Stimulated activated naive CD4-positive, alpha-beta T cell (primary cell): ENCODE measurements at places on chromosomes 12 and 14.

DNA sequence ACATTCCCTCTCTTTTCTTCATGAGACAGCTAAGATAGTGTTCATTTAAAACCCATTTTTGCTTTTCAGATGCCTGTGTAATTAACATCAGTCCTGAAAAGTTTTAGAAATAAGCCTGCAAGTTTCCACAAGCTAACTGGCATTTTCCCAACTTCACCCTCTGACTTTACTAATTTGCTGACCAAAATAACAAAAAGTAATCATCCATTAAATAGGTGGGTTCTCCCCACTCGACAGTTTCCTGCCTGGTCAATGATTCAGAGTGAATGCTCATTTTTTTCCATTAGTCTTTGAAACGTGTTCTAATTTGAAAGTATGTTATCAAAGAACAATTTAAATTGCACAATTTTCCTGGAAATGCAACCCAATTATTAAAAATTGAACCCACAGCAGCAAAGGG, 23.6 kb downstream of the NELL2 start:
- no peak for DNase-seq

DNA sequence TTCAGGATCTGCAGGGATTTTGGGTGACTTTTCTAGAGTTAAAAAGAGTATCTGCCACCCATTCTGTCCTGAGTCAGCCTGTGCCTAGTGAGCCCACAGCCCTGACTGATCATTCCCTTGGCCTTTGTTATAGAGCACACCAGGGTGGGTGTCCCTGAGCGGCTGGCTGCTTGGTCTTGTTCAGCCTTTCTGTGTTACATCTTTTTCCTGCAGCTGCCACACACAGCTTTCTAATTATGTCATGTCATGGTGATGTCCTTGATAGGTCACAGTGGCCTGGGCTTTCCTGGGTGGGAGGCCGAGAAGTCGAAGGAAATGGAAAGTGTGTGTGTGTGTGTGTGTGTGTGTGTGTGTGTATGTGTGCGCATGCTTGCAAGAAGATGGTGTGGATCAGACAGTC, 293.2 kb upstream of the CRY1 start:
- DNase-seq, result no peak

DNA sequence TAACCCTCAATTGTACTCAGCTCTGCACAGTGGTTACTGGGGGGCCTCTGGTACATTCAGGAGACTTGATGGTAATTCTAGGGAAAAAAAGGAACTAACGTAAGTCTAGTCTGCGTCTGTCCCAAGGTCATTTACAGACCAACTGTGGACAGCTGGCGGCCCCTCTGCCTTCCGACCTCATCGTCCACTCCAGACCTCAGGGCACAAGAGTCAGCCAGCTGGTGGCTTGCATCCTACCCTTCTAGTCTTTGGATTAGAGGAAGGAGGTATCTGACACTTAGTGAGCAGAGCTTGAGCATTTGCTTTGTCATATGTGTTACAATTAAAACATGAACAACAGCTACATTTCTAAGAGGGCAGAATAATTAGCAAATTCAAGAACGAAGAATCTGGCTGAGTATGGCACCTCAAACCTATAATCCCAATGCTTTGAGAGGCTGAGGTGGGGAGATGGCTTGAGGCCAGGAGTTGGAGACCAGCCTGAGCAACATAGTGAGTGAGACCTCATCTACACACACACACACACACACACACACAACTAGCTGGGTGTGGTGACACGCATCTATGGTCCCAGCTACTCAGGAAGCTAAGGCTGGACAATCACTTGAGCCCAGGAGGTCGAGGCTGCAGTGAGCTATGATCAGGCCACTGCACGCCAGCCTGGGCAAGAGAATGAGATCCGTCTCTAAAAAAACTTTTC, 36.5 kb downstream of the SSH1 start:
- no peak for DNase-seq

GRCh38 chr12:52079576-52080402, at the start of gene SMIM41:
Gene SMIM41, plus strand, starts transcription at chr12:52079704. Its CDS starts 76 bp downstream, at chr12:52079780.
- no peak for DNase-seq

DNA sequence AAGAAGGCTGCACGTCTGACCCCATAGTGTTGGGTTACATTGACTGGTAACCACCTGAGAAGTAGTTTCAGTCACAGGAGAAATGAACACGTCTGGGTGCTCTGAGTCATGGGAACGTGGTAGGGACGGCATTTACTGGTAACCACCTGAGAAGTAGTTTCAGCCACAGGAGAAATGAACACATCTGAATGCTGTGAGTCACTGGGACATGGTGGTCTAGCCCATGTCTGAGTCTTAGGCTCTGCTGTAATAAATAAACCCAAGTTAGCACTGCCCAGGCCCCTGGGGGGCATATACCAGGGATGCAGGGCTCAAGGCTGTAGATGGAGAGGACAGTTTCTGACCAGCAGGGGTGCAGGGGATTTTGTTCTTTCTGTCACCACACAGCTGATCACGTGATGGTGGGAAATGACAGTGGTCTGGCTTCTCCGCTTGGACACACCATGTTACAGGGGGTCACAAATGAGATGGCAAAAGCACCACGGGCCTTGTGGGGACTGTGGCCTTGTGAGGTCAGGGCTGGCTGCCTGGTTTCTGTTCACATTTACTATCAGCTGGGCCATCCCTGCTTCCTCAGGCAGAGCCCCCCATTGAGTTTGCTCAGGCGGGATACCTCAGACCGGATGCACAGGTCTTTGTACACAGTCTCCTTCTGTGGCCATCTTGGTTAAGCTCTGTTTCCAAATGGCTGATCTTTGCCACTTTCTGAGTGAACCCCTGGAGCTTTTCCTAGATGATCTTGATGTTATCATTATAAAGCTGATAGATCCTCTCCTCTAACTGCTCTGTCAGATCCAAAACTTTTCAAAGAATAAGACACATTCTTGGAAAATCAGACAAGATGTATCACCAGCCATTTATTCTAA, 9.8 kb upstream of the C12orf42 start:
- DNase-seq, result no peak

DNA sequence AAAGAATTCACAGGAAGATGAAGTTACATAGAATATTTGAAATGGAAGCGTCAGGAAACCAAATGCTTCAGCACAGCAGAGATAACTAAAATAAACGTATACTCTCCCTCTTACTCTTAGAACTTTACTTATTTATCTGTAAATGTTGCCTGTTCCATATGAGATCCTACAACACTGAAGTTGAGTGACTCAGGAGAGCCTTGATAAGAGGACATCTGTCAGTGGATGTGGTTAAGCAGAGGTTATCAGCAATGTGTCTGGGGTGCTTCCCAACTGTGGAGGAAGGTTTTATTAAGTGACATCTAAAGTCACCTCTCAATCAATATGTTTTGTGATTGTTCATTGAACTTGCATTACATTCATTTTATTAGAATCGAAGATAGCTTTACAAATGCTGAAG, 81.9 kb downstream of the NEDD1 start:
- no peak for DNase-seq

GRCh38 chr14:68395604-68396003, 397.3 kb downstream of the ZFP36L1 start:
- DNase-seq, result no peak

GRCh38 chr12:131061041-131061806, 107.5 kb downstream of the ADGRD1 start:
- DNase-seq, result no peak

DNA sequence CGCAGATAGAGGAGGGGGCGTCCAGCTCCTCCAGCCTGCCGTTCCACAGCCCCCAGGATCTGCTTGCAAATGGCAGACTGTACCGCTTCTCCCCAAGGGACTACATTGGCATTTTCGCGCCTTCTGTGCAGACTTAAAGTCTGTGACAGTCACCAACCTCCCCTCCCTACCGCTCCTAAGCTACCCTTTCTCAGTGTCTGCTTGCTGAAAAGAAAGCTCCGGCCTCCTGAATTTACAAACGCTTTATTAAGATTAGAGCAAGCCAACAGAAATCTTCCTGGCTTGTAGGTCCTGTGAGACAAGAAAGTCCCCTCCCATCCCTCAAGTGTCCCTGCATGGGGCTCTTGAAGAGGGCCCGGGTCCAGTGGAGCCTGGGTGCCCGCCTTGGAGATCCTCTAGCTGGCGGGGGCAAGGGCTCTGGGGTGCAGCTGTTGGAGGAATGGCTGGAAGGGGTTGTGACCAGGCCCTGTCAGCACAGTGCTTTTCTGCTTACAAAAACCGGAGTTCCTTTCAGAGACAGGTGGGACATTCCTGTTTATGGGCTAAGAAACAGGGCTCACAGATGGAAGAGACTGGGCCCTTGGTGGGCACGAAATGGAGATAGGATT, 2.8 kb upstream of the DLK1 start:
- DNase-seq, result no peak

DNA sequence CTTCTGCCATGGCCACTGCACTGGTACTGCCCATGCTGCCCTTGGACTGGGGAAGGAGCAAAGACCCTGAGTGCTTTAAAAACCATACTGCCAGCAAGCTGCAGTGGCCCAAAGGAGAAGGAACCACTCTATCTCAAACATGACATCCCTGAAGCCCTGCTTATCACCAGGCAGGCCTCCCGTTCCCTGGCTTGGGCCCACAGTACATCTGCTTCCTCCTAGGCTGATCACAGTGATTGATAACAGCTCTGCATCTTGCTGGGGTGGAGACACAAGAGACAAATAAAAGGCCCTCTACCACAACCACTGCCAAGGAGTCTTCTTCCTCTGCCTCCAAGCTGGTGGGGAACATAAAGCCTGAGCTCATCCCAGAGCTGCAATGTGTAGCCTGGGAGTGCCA, 567.5 kb downstream of the TRHDE start:
- no peak for DNase-seq

DNA sequence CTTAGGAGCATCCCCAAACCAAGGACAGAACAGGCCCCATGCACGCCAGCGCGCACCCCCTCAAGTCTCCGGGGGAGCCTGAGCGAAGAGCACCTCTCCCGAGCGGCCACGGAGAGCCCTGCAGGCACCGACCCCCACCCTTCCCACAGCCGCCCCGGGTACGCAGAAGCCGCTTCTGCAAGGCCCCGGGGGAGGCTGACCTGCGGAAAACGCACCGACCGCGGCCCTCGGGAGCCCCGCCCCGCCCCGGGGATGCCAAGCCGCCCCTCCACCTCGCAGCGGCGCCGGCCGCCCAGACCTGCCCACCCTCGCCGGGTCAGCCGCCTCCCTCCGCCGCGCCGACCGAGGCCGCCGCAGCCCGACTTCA, 385 bp downstream of the CAPRIN2 start:
- peak; percentile 66 for DNase-seq

DNA sequence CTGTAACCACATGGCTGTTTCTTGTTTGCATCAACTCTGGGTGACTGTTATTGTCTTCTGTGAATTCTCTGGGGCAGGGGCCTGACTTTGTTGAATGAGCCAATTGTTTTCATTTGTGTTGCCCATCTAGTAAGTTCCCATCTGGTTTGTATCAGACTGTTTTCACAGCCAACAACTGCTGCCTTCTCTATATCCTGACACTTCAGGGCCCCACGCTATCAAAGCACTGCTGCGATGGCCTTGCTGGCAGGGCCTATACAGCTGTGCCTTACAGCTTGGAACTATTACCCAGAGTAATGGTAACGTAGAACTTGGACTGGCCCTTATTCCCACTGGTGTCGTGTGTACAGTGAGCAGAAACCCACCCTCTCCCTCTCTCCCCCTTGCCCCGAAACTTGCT, 104.3 kb upstream of the DACT1 start:
- no peak for DNase-seq

DNA sequence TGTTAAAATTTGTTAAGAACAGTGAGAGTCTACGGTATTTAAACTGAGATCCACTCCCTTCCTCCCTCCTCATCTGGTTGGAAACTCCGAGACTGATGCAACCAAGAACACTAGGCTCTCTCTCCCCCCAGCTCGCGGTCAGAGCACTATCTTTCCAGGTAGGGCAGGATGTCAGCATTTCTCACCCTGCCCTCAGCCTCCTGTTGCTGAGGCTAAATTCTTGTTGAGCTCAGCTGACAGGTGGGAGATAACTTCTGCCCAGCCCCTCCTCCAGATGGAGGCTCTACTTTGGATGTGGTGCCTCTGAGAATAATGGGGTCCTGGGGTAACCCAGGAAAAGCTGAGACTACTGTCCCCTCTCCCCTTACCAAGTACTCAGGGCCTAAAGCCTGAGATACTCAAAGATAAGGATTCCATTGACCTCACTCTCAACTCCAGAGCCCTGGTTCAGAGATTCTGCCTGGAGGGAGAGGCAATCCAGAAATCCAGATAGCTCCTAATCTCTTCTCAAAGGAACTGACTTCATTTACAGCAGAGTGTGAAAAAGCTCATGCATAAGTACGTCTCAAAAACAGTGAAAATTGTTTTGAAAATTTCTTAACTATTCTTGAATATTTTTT, 110.1 kb downstream of the EML5 start:
- DNase-seq, result no peak

DNA sequence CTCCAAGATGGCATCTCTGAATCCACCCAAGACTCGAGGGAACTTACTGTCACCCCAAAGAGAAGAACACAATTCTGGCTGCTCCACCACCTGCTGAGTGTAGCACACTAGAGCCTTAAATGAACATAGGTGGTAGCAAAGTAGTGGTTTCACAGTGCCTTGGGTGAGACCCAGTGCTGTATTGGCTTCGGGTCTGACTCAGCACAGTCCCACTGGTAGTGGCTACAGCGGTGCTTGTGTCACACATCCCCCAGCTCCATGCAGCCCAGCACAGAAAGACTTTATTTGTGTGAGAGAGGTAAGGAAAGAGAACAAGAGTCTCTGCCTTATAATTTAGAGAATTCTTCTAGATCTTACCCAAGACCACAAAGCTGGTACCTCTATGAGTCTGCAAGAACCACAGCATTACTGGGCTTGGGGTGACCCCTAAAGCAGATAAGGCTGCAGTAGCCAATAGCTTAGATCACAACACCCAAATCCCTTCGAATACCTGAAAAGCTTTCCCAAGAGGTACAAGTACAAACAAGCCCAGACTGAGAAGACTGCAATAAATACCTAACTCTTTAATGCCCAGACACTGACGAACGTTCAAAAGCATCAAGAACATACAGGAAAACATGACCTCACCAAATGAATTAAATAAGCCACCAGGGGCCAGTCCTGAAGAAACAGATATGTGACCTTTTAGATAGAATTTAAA, 83.3 kb upstream of the SLC38A4 start:
- no peak for DNase-seq

- DNase-seq, result no peak
Observed at GRCh38 chr14:36167431-36167830, 9.1 kb downstream of the PTCSC3 start.

GRCh38 chr12:31536672-31537071, 54.3 kb downstream of the DENND5B start:
- no peak for DNase-seq

DNA sequence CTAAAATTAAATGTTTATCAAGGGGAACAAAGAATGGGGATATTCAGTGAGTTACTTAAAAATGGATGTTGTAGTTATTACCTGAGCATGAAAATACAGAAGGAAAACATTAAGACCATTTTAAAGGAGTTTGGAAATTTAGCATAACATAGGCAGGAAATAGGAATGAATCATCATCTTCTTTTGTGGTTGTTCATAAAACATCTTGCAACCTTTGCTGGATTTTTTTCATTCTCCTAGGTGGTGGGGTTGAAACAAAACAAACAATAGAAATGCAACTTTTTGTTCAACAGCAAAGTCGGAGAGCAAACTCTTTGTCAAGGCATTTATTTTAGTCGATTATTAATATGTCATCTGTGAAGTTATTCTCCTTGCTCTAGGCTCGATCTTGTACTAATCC, 275.1 kb downstream of the IPO8 start:
- no peak for DNase-seq
